ENCODE measurements at places on chromosomes 12 and 14.

GRCh38 chr12:53516758-53517455 is 9.6 kb upstream of the NPFF start:
- no peak for DNase-seq

DNA sequence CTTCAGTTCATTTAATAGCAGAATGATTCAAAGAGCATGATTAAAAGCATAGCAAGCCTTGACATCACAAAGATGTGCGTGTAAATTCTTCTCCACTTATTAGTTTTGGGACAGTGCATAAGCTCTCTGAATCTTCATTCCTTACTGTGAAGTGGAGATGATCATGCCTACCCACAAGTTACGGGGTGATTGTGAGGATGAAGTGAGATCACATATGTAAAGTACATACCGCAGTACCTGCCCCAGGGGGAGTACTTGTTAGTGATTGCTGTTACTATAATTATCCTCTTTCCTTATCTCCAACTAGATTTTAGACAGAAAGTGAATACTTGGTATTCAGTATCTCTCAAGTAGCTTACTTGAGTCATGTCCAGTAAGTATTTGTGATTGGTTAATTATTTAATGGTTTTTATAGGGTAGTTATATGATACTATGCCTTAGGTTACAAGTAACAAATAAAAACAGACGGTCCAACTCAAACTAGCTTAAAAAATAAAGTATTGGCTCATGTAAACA is 6.0 kb downstream of the RAD9B start:
- DNase-seq: no peak

- DNase-seq: no peak
These were observed 4.8 kb downstream of the BCAT1 start for GRCh38 chr12:24943947-24944600.

DNA sequence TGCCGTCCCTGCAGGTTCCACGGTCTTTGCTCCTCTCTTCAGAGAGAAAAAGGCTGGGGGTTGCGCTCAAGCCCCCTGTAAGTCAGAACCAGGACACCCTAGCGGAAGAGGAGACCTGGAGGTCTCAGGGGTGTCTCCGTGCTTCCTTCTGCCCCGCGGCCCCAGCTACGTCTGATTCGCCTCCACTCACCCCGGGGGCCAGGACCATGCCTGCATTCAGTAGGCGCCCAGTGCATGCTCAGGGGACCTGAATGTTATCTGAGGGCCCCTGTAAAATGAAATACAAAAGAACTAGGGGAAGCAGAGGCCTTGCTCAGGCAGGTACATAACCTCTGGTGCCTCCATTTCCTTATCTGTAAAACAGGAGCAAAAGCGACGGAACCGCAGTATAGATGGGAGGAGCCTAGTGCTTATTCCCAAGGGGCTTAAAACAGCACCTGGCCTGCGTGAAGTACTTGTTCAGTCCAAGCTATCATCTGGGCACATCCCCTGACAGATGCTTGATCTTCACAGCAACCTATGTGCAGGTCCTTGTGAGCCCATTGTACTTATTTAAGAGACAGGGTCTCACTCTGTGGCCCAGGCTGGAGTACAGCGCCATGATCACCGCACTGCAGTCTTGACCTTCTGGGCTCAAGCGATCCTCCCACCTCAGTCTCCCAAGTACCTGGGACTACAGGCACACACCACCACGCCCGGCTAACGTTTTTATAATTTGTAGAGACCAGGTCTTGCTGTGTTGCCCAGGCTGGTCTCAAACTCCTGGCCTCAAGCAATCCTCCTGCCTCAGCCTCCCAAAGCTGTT is 110.3 kb upstream of the NCOR2 start:
- DNase-seq: no peak

- peak; percentile 32 for DNase-seq
These were observed 92.7 kb upstream of the DNM1L start for GRCh38 chr12:32586390-32586789.

DNA sequence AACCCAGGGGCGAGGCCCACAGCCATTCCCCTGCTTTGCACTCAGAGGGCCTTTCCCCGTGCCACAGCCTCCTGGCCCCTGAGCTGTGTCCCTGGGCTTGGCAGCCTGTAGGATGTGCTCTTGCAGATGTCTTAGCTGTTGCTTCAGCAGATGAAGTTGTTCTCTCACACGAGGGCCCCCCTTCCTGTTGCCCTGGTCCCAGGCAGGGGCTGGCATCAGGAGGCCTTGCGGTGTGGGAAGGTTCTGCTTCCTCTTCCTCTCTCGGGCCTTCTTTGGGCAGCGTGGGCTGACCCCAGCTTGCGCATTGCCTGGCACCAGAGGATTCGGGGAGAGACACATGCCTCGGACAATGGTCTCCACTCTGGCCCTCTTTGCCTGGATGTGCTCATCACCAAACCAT is 12.7 kb downstream of the PROX2 start:
- DNase-seq: no peak

- no peak for DNase-seq
These were observed 41.2 kb downstream of the TMEM132D start for GRCh38 chr12:129862561-129863175.

DNA sequence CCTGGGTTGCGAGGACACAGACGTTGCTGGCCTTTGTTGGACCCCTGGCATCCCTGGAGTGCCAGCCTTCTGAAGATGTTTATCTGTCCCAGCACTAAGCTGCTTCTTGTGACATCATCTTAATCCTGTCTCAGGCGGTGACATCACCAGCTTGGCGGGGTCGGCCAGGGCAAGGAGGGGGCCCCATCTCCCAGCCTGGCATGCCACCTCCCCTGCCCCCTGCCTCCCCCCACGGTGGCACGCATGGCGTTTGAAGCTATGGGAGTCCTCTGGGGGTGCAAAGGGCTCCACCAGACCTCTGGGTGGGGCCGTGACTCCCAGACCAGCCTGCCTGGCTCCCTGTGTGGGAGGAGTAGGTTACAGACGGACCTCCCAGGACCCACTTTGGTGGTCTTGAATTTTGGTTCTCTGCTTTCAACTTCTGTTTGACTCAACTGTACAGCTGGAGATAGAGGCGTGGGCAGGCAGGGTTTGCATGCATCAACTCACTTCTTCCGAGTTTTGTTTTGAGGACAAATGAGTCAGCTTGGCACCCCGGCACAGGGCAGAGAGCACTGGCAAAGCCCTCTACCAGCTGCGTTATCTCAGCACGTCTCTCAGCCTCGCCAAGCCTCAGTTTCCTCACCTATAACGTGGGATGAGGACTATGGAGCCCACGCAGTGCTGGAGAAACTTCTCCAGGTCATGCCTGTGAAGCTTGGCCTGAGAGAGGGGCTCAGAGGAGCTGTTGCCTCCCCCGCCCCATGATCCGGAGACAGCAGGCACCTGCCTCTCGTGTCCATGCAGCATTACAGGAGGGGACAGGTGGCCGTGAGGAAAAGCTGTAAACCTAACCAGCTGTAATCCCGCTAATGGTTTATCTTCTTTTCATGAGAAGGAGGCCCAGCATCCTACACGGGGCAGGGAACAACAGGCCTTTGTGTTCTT is 38.8 kb upstream of the EML1 start:
- peak; percentile 51 for DNase-seq

GRCh38 chr12:50524621-50525020 is 19.8 kb downstream of the DIP2B start:
- no peak for DNase-seq

GRCh38 chr14:54715239-54715638 is 148.3 kb downstream of the SAMD4A start:
- peak; percentile 29 for DNase-seq

- peak; percentile 28 for DNase-seq
These were observed 168.1 kb upstream of the DAAM1 start for GRCh38 chr14:59020382-59020781.

- no peak for DNase-seq
These were observed 156.6 kb downstream of the TGFB3 start for GRCh38 chr14:75825147-75825592.

DNA sequence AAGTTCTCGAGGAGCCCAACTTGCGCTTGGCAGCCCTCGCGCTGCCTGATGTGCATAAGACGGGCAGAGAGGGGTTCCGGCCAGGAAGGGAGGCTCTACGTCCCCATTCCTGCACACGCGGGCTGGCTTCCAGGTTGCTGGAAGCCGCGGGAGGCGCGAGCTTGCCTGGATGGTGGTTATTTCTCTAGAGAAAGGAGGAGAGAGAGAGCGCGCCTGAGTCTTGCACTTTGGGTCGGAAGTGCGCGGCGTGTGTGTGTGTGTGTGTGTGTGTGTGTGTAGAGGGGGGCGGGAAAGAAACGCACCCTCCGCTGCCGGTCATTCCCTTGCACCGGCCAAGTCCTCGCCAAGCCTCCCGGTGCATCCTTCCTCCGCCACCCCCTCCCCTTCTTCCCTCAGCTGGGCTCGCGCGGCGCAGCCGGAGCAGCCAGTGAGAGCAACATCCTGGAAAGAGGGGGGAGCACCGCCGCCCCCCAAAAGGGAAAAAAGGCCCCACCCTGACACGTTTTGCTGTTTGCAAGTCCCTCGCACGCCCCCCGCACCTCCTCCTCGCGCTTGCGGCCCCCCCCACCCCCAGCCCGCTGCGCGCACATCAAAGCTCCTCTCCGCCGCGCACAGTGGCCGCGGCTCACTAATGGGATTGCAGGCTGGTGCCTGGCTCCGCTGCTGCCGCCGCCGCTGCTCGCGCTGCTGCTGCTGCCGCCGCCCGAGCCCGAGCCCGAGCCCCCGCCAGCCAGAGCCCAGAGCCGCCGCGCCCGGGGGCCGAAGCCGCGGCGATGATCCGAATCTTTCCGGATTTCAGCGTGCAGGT is 4.4 kb upstream of the NPAS3 start:
- DNase-seq: no peak

DNA sequence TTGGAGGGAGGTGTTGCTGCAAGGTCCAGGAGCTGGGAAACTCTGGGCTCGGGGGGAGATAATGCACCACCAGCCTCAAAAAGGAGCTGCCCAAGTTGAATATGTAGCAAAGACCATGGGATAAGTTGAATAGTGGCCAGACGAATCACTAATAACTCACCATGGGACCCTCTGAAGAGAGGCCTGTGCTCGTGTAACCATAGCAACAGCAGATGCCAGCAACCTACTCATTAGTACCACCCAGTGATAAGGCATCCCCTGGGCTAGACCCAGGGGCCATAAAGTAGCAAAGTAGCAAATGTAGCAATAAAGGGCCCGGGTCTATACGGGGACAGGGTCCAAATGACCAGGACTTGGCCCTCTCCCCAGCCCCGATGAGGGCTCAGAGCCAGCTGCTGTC is 328.0 kb downstream of the DPF3 start:
- no peak for DNase-seq

DNA sequence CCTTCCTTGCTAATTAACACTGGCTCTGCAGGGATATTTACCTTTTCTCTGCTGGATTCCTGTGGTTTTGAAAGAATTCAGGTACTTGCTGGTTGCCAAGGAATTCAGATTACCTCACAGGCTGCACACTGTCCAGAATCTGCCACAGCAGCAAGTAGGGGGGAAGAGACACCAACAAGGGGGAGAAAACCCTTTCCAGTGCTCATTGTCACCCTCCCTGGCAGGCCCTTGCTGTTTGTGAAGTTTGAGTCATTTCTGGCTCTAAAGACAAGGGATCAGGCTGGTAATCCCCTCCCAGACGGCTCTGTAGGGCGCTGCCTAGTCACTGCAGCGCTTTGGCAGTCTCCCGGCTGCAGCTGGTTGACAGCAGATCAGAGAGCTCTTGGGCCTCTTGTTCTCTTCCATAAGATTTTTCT is 50.8 kb downstream of the TTLL5 start:
- peak; percentile 87 for DNase-seq

GRCh38 chr12:6198985-6199530 is 1.1 kb upstream of the CD9 start:
- no peak for DNase-seq

All from ACHN (cell line).